Naive thymus-derived CD8-positive, alpha-beta T cell (primary cell): ENCODE measurements at places on chromosomes 4 and X. TPM values are rescaled to one million over a fixed set of nuclear protein-coding genes. Genes with fewer than 3 reads are reported as not detected.

Gene STK32B
- total RNA-seq = not detected

Gene MAGEA3
- not detected for total RNA-seq

Gene IL2RG
- total RNA-seq = 301 TPM

Gene CAPN6
- total RNA-seq = not detected

DNA sequence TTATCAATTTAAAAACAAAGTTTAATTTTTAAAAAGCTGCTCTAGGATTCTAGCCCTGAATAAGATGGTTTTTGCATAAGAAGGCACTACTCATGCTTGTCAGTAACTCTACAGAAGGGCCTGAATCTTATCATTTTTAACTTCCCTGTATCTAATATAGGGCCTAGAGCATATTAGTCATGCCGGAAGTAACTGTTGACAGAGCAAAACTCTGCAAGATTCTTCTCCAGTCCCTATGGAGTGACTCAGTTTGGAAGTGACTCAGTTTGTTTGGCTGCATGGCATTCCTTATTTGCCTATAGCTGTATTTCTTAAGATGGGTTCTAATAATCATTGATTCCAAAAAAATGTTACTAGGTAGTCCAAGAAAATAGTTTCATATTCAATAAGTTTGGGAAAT is 431.8 kb upstream of the HTR2C start:
- DNase-seq = no peak
- no peaks in the 10 kb centered on the region for H3K4me1 ChIP-seq
- no peak overlapping the region for H3K27ac ChIP-seq
- no peak overlapping the region for H3K4me3 ChIP-seq
- no peaks in the 10 kb centered on the region for H3K27me3 ChIP-seq

DNA sequence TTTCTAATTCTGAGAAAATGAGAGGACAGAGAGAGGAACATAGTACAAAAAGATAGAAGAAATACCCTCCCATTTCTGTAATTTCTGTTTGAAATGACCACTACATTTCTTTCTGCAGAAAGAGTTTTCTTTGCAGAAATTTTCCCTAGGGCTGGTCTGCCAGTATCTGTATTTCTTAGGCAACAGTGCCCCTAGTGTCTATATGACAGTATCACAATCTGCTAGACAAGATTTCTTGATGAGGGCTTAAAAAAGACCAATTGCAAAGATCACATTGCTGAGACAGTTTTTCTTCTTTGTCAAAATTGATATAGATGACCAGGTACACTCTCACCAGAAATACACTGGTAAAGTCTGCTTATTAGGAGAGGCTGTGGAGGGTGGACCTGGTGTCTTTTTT is 81.0 kb upstream of the ZDHHC15 start:
- H3K27ac ChIP-seq = no peak overlapping the region
- peaks cover 2% of the 10 kb centered on the region for H3K4me1 ChIP-seq
- no peak overlapping the region for H3K4me3 ChIP-seq
- H3K36me3 ChIP-seq = peaks cover 3% of the 10 kb centered on the region
- no peaks in the 10 kb centered on the region for H3K27me3 ChIP-seq
- DNase-seq = no peak

GRCh38 chrX:7225338-7225737 is 77.4 kb upstream of the PUDP start:
- no peak overlapping the region for H3K27ac ChIP-seq
- H3K27me3 ChIP-seq = no peaks in the 10 kb centered on the region
- H3K4me3 ChIP-seq = no peak overlapping the region
- H3K36me3 ChIP-seq = peaks cover 3% of the 10 kb centered on the region

GRCh38 chr4:168643111-168643795 is 146.4 kb downstream of the PALLD start:
- H3K4me3 ChIP-seq = no peak overlapping the region
- H3K27ac ChIP-seq = no peak overlapping the region
- H3K36me3 ChIP-seq = no peaks in the 10 kb centered on the region
- peaks cover 15% of the 10 kb centered on the region for H3K27me3 ChIP-seq
- H3K4me1 ChIP-seq = no peaks in the 10 kb centered on the region

DNA sequence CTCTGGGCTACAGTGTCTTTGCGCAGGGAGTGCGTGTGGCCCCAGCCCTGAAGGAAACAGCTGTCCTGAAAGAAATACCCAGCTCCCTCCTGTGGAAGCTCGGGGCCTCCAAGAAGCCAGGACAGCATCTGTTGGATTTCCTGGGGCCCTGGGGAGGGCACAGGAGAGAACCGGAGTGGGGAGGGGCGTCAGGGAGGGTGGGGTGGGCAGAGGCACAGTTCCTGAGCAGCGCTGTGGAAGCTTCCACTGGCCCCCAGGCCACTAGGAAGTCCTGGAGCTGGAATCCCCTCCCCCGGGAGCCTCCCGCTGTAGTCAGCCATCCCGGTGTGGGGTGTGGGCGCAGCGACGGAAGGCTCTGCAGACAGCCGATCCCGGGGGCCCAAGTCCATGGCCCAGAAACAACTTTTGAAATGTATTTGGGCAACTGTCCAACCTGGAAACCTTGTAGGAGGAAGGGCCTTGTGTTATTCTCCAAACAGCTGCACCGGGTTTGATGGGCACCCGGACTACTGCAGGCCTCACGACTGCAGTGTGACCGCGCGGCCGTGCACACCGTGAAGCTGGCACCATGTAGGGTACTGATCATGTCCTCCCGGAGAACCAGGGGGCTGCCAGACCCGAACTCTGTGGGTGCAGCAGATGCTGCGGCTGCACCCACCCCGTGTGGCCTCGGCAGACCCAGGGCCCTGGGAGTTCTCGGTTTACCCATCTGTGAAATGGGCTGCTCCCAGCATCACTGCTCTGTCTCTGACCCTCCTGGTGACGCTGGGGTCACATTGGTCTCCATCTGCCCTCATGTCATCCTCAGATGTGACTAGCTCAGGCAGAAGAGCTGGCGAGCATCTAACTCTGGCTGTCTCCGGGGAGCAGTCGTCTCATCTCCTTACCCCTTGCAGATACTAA is 68.5 kb upstream of the HMX1 start:
- H3K27me3 ChIP-seq = peaks cover 3% of the 10 kb centered on the region
- no peak overlapping the region for H3K4me3 ChIP-seq
- H3K4me1 ChIP-seq = no peaks in the 10 kb centered on the region
- no peak for DNase-seq
- H3K36me3 ChIP-seq = no peaks in the 10 kb centered on the region
- no peak overlapping the region for H3K27ac ChIP-seq

DNA sequence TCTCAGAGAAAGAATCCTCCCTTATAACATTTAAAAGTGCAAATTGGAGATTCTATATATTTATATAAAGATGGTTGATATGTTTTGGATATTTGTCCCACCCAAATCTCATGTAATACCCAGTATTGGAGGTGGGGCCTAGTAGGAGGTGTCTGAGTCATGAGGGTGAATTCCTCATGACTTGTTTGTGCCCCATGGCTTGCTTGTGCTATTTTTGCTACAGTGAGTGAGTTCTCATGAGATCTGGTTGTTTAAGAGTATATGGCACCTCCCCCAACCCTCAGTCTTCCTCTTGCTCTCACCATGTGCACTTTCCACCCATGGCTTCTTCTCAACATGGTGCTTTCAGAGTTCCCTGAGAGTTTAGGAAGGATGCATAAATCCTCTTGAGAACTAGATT is 9.5 kb upstream of the ANKRD50 start:
- H3K36me3 ChIP-seq = no peaks in the 10 kb centered on the region
- no peaks in the 10 kb centered on the region for H3K27me3 ChIP-seq
- no peak overlapping the region for H3K27ac ChIP-seq
- no peaks in the 10 kb centered on the region for H3K4me1 ChIP-seq

DNA sequence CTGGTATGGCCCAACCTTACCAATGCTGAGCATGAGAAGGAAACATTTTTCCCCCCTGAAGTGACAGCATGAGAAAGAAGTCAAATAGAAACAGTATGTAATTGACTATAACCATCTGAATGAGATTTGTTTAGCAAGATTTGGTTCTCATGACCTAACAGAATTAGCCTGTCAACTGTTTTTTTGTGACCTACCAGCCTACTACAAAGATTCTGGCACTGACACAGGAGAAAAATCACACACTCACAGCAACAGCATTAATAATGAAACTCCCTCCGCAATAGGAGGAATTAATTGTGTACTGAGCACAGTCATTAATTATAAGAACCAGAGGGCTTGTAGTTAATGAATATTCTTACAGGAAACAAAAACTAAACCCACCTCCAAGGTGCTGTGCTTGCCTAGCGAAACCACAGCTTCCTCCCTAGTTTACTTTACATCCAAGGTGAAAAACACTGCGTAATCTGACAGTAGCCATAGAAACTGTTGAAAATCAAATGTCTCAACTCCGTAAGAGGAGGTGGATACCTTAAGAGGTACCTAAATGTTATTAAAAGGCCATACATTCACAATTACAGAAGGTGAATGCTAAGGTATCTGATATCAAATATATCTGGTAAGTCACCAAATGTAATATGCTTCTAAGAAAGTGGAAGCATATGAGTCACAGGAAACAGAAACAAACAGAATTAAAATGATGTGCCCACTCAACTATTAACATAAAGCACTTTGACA is 34.9 kb downstream of the MMRN1 start:
- H3K4me3 ChIP-seq = no peak overlapping the region
- peaks cover 11% of the 10 kb centered on the region for H3K4me1 ChIP-seq
- DNase-seq = peak; percentile 15
- H3K36me3 ChIP-seq = no peaks in the 10 kb centered on the region

- H3K4me3 ChIP-seq = no peak overlapping the region
- no peaks in the 10 kb centered on the region for H3K27me3 ChIP-seq
- H3K4me1 ChIP-seq = no peaks in the 10 kb centered on the region
- H3K36me3 ChIP-seq = no peaks in the 10 kb centered on the region
These were observed 503.0 kb upstream of the DIAPH2 start for GRCh38 chrX:96181605-96182004.
